ENCODE measurements at places on chromosomes 6 and 20.

DNA sequence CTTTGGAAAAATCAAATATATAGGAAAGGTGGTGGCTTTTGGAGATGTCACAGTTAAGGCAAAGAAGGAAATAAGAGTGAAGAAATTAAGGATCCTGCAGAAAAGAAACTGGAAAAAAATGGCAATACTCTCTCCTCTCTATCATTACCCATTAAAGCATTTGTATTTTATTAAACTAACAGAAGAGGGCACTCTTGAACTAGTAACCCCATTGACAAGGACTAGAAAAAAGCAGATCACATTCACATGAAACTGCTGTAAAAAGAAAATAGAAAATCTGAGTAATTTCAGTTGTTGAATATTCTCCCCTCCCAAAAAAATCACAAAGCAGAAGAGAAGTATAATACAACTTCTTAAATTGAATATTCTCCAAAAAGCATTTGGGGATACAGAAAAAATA is 104.1 kb upstream of the SLC35B3 start:
- DNase-seq: peak; percentile 25

GRCh38 chr6:71301546-71301945 is 12.9 kb downstream of the OGFRL1 start:
- no peak for DNase-seq

DNA sequence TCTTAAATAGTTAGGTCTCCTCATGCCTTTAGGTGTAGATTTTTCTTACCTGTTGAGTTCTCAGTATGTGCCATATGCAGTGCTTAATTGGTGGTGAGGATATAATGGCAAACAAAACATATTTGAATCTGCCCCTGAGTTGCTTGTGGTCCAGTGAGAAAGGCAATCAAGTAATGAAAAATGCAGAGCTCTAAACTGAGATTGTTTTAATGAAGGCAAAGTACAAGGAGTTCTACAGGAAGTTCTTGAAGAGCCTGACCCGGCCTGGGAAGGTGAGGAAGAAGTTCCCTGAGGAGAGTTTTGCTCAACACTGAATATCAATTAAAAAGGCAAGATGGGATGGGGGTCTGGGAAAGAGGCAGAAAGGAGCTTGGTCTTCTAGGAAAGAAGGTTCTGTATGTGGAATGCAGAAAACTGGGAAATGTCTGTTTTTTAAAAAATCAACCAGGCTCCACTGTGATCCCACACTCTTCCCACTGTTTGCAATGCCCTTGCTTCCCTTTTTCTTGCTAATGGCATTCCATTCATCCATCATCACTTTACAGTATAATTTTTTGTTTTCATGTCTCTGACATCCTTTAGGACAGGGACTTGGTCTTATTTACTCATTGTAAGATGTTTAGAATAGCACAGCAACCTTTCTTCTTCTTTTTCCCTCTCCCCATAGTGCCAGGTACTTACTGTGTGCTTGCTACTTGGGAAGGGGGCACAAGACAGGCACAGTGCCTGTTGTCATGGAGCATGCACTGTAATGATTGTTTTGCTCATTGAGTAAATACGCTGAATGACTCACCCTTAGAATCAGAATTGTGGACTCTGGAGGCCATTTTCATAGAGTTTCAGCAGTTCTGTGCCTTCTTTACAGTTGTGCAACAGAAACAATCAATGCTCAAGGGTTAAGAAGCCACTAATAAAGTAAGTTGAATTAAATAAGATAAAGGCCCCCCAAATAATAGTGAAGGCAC is 64.3 kb downstream of the ANKS1A start:
- peak; percentile 80 for DNase-seq

GRCh38 chr20:62905536-62906117 is 20.7 kb downstream of the DIDO1 start:
- no peak for DNase-seq

DNA sequence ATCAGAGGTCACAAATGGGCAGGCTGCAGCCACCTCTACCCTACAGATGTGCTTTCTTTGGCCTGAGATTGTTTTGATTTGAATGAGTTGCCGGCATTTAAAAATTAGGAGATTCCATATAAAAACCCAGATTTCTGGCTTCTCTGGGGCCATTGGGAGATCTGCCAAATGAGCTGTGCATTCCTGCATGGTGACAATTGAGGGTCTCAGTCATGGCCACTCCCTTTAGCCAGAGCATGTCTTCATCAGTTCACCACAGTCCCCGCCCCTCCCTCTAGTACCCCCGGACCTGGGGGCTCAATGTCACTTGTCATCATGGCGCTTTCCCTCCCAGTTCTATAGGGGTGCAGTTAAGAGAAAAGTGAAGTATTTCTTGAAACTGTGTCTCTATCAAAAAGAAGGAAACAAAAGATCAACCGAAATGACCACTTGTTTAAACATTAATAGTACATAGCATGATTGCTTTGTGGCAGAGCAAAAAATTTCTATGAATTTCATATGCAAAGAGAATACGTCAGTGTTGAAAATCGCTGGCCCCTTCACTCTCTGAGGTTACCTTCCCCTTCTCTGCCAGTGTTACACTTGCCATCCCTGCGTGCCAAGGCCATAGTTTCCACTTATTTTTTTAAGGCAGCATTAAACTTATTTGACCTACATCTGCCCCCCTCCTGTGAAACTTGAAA is 21.1 kb downstream of the EYA2 start:
- no peak for DNase-seq

GRCh38 chr20:57482796-57483195 is 42.1 kb downstream of the CTCFL start:
- no peak for DNase-seq

- no peak for DNase-seq
Measured at GRCh38 chr6:106227612-106228507, 97.7 kb downstream of the ATG5 start.

All from M059J (cell line).